ENCODE measurements at places on chromosomes 5 and 9. TPM values are rescaled to one million over a fixed set of nuclear protein-coding genes. Genes with fewer than 3 reads are reported as not detected.
A peak's percentile ranks its signal among the peaks of the same experiment; 100 is the strongest.

PCDHGA9 gene
- 4.9 TPM for total RNA-seq

CYLC2 gene
- not detected for total RNA-seq

GRCh38 chr9:137130176-137130755 is 8.7 kb upstream of the GRIN1 start:
- no peaks in the 10 kb centered on the region for H3K36me3 ChIP-seq
- H3K4me3 ChIP-seq: peak overlapping the region; percentile 96
- peaks cover 23% of the 10 kb centered on the region for H3K4me1 ChIP-seq
- H3K27ac ChIP-seq: peak overlapping the region; percentile 71

DNA sequence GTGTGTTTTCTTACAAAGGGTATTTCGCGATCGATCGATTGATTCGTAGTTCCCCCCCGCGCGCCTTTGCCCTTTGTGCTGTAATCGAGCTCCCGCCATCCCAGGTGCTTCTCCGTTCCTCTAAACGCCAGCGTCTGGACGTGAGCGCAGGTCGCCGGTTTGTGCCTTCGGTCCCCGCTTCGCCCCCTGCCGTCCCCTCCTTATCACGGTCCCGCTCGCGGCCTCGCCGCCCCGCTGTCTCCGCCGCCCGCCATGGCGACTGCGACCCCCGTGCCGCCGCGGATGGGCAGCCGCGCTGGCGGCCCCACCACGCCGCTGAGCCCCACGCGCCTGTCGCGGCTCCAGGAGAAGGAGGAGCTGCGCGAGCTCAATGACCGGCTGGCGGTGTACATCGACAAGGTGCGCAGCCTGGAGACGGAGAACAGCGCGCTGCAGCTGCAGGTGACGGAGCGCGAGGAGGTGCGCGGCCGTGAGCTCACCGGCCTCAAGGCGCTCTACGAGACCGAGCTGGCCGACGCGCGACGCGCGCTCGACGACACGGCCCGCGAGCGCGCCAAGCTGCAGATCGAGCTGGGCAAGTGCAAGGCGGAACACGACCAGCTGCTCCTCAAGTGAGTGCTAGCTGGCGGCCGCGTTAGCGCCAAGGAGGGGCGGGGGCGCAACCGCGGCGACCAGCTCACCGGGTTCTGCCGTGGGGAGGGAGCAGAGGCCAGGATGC is 480 bp downstream of the LMNB1 start:
- DNase-seq: no peak
- peak overlapping the region; percentile 87 for H3K27ac ChIP-seq
- H3K4me3 ChIP-seq: peak overlapping the region; percentile 87
- H3K27me3 ChIP-seq: no peaks in the 10 kb centered on the region
- H3K36me3 ChIP-seq: no peaks in the 10 kb centered on the region

DNA sequence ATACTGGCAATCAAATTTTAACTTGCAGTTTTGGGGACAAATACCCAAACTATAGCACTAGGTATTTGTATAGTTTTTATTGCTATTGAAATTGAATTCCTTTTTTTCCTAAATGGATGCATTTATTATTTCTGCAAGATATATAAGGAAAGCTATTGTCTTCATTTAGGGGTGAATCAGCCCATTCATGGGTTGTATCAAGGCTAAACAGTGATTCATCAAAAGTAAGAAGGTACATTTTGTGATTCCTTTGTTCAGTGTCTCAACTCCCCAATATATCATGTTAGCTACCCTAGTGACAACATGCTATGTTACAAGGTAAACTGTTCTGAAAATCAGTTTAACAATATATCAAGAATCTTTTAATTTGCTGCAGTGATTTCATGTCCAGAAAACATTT is 185.7 kb downstream of the PLK2 start:
- H3K4me3 ChIP-seq: no peak overlapping the region
- H3K27me3 ChIP-seq: no peaks in the 10 kb centered on the region
- DNase-seq: no peak
- no peaks in the 10 kb centered on the region for H3K4me1 ChIP-seq
- no peak overlapping the region for H3K27ac ChIP-seq

DNA sequence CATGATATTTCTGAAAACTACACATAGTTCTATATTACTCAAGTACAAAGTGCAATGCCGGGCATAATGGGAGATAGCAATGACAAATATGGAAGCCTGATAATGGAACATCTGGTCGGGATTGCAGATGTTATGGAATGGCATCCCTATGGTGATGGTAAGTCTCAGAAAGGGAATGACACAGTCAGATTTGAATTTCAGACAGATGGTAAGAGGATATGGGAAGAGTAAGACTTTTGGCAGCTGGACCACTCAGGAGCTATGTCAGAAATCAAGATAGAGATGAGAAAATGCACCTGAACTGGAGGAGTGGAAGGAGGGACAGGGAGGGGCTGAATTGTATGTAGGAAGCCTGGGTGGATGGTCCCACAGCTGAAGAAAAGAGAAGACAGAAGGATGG is 200.0 kb downstream of the DTWD2 start:
- peaks cover 9% of the 10 kb centered on the region for H3K4me1 ChIP-seq
- no peak for DNase-seq
- no peaks in the 10 kb centered on the region for H3K27me3 ChIP-seq
- no peak overlapping the region for H3K27ac ChIP-seq

GRCh38 chr9:124758061-124758460 is 13.1 kb downstream of the NR6A1 start:
- no peak overlapping the region for H3K4me3 ChIP-seq
- no peak overlapping the region for H3K27ac ChIP-seq
- no peaks in the 10 kb centered on the region for H3K27me3 ChIP-seq

DNA sequence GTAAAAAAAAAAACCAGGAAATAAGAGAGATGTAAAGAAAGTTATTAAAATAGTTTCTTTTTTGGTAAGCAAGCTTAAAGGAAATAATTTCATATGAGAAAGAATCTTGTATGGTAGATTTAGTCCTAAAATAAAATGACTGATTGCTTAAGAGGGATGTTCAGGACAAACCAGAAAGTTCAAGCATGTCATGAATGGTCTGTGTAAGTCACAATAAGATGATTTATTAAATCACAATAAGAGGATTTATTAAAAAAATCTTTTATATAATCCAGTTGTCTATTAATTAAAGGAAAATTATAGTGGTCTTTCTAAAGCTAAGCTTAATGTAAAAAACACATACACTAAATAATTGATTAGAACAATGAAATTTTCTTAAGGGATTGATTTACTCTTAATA is 91.8 kb upstream of the OR13F1 start:
- H3K36me3 ChIP-seq: no peaks in the 10 kb centered on the region
- H3K4me3 ChIP-seq: no peak overlapping the region
- H3K27ac ChIP-seq: no peak overlapping the region
- no peaks in the 10 kb centered on the region for H3K4me1 ChIP-seq
- no peak for DNase-seq
- H3K27me3 ChIP-seq: no peaks in the 10 kb centered on the region

GRCh38 chr9:121598965-121599871 is 52.2 kb upstream of the DAB2IP start:
- peaks cover 30% of the 10 kb centered on the region for H3K4me1 ChIP-seq
- H3K27me3 ChIP-seq: no peaks in the 10 kb centered on the region
- peak overlapping the region; percentile 64 for H3K4me3 ChIP-seq
- no peak for DNase-seq
- H3K27ac ChIP-seq: peak overlapping the region; percentile 96

DNA sequence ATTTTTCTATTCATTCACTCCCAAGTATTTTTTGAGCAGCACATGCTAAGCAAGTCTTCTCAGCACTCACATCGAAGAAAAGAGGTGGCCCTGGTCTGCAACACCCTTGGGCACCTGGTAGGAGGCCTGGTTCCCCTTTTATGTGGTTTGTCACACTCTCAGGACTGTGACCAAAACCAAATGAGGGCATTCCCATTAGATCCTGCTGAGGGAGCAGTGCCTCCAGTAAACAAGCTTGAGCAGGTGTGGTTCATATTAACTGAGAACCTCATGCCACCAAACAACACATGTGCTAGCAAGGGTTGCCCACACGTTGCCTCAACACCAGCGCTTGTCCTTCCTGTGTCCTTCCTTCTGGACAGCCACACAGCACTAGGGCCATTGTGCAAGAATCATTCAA is 26.9 kb upstream of the SYK start:
- no peak overlapping the region for H3K4me3 ChIP-seq
- no peaks in the 10 kb centered on the region for H3K27me3 ChIP-seq
- no peak for DNase-seq
- H3K27ac ChIP-seq: no peak overlapping the region

DNA sequence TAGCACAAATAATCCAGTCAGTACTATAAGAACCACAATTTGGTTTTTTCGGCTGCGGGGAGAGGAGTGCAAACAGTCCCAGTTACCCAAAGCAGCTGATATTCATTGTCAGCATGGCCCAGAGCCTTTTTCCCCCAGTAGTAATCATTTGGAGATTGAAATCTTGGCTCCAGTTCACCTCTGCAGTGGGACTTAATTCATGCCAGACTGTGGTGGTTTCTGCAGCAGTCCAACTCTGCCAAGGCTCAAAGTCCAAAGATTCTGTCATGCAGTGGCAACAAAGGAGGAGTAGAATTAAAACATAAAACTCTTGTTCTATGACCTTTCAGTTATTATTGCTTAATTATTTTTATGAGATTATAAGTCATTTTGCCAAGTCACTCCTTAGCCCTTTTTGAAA is 25.0 kb upstream of the TRIM36 start:
- H3K4me3 ChIP-seq: no peak overlapping the region
- no peak overlapping the region for H3K27ac ChIP-seq
- peaks cover 22% of the 10 kb centered on the region for H3K4me1 ChIP-seq
- H3K27me3 ChIP-seq: no peaks in the 10 kb centered on the region
- no peaks in the 10 kb centered on the region for H3K36me3 ChIP-seq

- H3K27me3 ChIP-seq: no peaks in the 10 kb centered on the region
- H3K4me3 ChIP-seq: no peak overlapping the region
- H3K4me1 ChIP-seq: no peaks in the 10 kb centered on the region
Observed at GRCh38 chr5:83362526-83362925, 109.0 kb upstream of the VCAN start.

DNA sequence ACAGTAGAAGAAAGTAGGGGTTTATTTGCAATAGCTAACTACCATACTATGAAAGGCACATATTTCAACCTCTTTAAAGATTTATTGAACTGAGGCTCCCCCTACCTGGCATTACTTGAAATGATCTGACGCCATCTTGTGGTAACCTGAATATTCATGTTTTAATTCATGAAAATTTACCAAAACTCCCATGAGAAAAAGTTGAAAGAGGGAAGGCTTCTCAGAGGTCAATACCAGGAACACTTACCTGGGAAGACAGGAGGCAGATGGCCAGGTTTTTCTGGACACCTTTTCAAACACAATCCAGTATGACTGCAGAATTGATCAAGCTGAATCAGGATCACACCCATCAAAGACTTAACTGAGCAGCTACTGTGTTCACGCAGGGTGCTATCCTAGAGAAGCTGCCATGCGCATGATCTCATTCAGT is 9.4 kb downstream of the PRELID2 start:
- H3K27ac ChIP-seq: no peak overlapping the region
- no peak for DNase-seq
- no peaks in the 10 kb centered on the region for H3K36me3 ChIP-seq
- H3K4me1 ChIP-seq: peaks cover 1% of the 10 kb centered on the region
- H3K4me3 ChIP-seq: no peak overlapping the region
- no peaks in the 10 kb centered on the region for H3K27me3 ChIP-seq

DNA sequence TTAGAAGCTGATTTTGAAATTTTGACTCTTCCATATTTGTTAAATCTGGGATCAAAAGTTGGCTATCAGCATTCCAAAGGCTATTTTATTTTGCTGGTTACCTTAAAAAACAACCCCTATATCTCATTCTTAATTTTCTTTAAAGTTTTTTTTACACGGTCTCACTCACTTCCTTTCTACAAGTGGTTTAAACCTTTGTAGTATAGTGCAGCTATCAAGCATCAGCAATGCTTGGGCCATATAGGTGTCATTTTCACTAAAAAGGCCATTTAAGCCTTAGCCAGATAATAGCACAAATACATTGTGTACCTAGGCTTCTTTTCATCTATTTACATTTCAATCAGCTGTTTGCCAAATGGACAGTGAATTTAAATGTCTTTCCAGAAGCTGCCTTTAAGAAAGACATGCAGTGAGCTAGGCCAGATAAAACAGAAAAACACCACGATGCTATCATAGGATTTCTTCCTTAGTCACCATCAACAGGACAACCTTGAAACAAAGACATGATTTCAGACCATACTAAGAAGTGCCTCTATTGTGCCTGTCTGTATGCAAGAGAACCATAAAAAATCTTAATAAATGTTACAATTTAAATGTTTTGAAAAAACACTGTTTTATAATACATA is 104.2 kb downstream of the RAPGEF6 start:
- no peak overlapping the region for H3K27ac ChIP-seq
- no peak overlapping the region for H3K4me3 ChIP-seq
- H3K36me3 ChIP-seq: no peaks in the 10 kb centered on the region
- DNase-seq: no peak

GRCh38 chr9:76580820-76581219 is 121.8 kb downstream of the GCNT1 start:
- DNase-seq: no peak
- no peaks in the 10 kb centered on the region for H3K36me3 ChIP-seq
- H3K4me1 ChIP-seq: no peaks in the 10 kb centered on the region
- H3K27ac ChIP-seq: no peak overlapping the region
- no peaks in the 10 kb centered on the region for H3K27me3 ChIP-seq

DNA sequence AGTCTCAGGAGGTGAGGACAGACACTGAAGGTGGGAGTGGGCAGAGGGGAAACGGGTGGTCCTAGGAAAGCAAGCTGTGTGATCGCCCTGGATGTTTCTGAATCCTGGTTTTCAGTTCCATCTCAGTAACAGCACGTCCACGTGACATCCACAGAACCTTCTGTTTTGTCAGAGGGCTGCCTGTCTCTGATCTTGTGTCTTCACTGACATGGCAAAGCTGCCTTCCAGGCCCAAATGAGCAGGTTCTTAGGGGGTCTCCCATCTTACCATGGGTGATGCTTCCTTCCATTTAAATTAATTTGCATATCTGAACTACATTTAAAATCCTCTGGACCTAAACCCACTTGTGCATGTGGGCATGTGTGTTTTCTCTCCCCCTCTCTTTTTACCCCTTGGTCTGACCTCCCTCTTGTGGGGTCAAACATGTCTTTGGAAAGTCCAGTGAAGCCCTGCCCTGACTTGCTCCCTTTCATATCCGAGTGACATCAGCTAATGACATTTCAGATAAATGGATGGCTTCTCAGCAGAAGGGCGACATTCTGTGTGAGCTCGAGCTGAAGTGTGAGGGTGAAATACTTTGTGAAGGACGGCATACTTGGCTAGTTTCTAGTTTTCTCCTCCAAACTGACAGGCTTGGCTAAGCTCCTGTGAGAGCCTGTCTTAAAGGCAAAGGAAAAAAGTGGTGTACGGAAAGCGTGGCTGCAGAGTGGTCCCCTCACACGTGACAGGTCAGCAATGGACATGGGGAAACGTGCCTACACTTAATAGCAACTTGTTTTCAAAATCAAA is 204.8 kb upstream of the S1PR3 start:
- no peak overlapping the region for H3K27ac ChIP-seq
- H3K27me3 ChIP-seq: peaks cover 6% of the 10 kb centered on the region
- no peak overlapping the region for H3K4me3 ChIP-seq

- peak overlapping the region; percentile 41 for H3K27ac ChIP-seq
- no peak for DNase-seq
- no peak overlapping the region for H3K4me3 ChIP-seq
- H3K4me1 ChIP-seq: no peaks in the 10 kb centered on the region
Observed at GRCh38 chr5:122110987-122111386, 18.4 kb upstream of the ZNF474 start.

Data from esophagus squamous epithelium (tissue), 5 donors.